ENCODE measurements at places on chromosomes 13 and 19.

- DNase-seq: no peak
These were observed 40.6 kb downstream of the ZNRF4 start for GRCh38 chr19:5495792-5496191.

DNA sequence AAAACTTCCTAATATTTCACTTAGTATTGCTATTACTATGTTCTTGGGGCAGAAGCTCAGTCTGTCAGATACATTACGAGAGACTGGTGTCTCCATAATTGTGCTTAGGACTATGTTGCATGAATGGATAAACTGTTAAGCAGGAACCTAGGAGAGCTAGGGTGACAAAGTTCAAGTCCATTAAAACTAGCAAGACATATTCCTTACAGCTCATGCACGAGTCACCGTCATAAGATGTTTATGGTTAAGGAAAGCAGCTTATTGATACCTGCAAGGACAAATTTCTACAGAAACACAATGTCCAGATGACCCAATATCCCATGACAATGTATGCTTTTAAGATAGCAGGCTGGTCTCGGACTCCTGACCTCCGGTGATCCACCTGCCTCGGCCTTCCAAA, 5.7 kb upstream of the ZNF813 start:
- no peak for DNase-seq

GRCh38 chr13:36917311-36917710, 2.7 kb downstream of the SMAD9 start:
- no peak for DNase-seq

DNA sequence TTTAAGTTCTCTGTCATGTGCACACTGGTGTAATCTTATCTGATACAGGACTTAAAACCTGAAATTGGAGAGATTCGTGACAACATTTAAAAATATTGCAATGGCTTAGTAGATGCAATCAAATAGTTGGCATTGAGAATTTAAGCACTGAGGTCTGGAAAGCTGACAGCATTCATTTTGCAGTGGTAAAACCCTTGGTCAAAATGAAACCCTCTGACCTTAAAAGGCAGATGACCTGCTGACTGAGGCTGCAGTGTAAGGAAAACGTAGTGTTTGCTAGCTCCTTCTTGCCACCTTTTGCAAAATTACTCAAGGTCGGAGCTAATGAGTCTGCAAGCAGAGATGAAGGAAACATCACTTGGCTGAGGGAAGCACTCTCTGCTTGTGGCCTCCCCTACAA, 150.6 kb downstream of the KCTD12 start:
- DNase-seq: no peak

GRCh38 chr13:30313311-30313710, 6.0 kb upstream of the KATNAL1 start:
- no peak for DNase-seq

- DNase-seq: no peak
These were observed 132.1 kb upstream of the SPACA7 start for GRCh38 chr13:112244061-112244460.

DNA sequence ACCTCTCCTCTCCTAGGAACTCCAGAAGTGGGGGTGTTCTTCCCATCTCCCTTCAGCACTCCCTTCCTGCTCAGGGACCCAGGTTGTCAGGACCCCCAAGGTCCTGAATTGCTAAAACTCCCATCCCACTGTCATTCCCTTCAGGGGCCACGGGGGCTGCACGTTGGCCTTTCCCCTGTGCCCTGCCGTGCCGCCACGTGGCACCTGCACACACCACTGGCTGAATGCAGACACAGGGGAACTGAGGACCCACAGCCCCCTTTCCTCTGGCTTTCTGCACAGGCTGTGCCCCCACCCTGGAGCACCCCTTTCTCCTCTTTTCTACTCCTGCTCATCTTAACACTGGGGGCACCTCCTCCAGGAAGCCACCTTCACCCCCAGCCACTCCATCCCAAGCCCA, 9.0 kb downstream of the SHANK1 start:
- DNase-seq: no peak

DNA sequence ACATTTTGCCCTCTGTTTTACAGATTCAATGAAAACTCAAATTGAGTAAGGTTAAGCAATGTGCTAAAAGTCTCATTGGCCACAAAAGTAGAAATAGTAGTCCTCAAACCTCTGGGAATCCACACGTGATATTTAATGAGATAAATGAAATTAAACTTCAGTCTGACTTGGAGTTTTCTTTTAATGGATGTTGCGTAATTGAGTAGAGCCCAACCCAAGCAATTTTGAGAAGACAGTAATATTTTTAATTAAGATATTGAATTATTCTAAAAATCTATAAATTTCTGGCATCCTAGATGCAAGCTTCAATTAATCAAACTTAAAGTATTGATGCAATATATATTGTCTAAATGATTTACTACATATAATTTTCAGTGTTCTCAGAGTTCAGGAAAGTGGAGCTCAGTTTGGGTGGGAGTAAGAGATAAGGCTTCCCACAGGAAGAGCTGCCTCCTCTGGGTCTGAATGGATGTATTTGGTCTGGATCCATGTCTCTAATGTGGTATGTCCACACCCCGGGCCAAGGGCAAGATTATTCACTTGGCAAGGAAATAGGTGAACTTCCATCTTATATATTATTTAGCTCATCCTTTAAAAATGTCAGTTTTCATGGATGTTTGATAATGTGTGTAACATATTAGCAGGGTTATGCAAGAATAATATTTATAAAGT, 6.9 kb downstream of the MBNL2 start:
- no peak for DNase-seq

DNA sequence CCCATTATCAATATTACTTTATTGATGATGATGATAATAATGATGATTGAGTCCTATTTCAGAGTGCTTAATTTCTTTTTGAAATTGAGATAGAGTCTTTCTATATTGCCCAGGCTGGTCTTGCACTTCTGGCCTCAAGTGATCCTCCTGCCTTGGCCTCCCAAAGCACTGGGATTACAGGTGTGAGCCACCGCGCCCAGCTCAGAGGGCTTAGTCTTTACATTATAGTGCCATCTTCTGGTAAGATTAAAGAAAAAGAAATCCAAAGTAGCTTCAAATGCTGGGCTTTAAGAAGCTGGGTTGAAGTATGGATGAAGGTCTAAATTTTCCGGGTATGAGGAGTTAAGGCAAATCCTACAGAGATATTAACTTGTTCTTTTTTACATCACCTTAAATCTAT, 3.4 kb upstream of the ZNF333 start:
- peak; percentile 52 for DNase-seq

- no peak for DNase-seq
These were observed 1.5 kb downstream of the DZIP1 start for GRCh38 chr13:95642999-95643398.

DNA sequence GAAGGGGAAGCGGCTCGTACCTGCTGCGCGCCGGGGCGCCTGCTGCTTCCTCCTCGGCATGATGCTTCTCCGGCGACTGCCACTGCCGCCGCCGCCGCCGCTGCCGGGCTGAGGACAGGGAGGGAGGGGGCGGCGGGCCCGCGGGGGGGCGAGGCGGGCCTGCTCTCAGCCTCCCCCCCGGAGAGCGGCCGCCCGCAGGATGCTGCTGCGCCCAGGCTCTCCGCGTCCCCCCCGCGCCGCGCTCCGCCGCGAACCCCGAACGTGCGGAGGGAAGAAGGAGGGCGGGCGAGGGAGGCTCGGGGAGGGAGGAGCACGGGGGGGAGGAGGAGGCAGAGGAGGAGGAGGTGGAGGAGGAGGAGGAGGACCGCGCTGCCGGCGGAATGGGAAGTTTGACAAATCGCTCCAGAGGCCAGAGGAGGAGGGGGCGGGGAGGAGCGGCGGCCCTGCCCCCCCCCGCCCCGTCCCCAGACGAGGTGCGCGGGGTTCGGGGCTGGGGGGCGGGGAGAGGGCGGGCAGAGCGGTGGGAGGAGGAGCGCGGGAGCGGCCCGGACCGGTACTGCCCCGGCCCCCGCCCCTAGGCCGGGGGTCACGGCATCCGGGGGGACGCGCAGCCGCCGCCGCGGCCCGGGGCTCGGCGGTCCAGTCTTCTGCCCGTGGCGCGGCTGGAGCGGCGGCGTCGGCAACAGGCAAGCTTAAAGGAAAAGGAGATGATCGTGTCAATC, at the start of gene TSHZ3:
Gene TSHZ3, minus strand, starts transcription at position 277 of the 722 bp plus-strand sequence. Its CDS starts 217 bp downstream, at position 60.
- no peak for DNase-seq

DNA sequence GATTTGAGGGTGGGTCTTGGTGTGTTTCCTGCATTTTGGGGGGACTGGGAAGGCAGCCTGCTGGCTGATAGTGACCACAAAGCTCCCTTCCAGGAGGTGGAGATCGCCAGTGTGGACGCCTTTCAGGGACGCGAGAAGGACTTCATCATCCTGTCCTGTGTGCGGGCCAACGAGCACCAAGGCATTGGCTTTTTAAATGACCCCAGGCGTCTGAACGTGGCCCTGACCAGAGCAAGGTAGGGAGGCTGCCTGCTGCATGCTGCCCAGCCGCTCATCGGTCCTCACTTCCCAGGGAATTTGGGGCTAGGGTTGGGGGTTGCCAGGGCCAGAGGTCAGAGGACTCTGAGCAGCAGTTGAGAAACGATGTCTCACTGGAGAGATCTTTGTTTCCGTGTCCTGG, 30.2 kb downstream of the UPF1 start:
- no peak for DNase-seq

- DNase-seq: no peak
These were observed 915 bp downstream of the F10 start for GRCh38 chr13:113123226-113124201.

DNA sequence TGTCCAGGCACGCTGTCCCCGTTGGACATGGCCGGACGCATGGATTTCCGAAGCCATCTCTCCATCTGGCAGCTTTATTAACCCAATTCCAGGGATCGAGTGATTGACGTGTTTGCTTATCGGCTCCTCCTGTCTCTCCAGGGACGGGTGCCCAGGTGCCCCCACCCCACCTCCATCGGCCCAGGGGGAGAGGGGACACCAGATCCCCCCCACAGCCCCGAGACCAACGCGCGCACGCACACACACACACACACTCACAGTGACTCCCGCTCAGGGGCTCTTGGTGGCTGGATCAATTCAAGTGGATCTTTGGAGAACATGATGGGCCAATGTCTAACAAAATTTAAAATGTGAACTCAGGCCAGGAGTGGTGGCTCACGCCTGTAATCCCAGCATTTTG, 23.1 kb upstream of the ONECUT3 start:
- no peak for DNase-seq

DNA sequence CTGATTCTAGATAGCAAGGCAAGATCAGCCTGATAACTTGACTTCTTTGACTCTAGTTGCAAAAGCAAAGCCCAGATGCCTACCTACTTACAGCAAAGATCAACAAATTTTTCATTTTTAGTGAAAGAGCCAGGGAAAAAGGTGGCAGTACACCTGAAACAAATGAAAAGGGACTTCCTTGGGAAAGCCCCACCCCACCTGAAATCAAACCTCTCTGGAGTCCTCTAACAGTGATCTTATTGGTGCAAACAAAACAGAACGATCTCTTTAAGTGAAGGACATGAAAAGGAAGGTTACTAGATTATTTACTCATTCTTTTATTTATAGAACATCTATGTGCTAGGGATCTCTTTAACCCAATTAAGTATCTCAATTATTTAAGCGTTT, 507 bp upstream of the LCP1 start:
- DNase-seq: no peak

GRCh38 chr19:45297674-45298073, 25.0 kb downstream of the CKM start:
- DNase-seq: no peak

DNA sequence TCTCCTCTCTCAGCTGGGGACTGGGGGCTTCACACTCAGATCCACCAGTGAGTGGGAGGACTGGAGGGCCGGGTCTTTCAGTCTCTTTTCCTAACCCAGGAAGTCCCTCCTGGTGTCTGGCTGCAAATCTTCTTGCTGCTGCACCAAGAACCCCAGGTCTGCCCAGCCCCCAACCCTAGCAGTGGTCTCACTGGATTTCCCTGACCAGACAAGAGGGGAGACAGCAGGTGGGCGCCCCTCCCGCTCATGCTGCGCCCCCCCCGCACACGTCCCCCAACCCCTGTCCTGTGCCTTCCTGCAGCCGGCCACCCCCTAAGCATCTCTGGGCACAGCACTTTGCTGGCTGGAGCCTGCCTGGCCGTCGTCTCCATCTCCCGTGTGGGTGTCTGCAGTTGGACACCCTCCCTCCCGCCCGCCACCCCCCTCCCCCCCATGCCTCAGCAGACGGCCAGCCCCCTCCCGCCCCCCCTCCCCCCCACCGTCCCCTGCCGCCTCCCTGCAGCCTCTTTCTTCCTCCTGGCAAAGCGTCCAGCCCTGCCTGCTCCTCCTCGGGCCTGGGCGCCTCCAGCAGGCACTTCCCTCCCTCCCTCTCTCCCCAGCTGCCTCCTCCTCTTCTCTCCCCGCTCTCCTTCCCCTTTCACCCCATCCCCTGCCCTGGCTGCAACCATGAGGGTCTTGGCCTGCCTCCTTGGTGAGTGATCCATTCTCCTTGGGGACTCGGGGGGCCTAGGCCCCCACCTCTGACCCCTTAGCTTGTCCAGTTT, at the start of gene SSC5D:
Gene SSC5D, plus strand, starts transcription at position 513 of the 764 bp plus-strand sequence. Its CDS starts 154 bp downstream, at position 667.
- peak; percentile 15 for DNase-seq

- DNase-seq: no peak
These were observed 4.2 kb downstream of the PPP6R1 start for GRCh38 chr19:55254625-55254977.

DNA sequence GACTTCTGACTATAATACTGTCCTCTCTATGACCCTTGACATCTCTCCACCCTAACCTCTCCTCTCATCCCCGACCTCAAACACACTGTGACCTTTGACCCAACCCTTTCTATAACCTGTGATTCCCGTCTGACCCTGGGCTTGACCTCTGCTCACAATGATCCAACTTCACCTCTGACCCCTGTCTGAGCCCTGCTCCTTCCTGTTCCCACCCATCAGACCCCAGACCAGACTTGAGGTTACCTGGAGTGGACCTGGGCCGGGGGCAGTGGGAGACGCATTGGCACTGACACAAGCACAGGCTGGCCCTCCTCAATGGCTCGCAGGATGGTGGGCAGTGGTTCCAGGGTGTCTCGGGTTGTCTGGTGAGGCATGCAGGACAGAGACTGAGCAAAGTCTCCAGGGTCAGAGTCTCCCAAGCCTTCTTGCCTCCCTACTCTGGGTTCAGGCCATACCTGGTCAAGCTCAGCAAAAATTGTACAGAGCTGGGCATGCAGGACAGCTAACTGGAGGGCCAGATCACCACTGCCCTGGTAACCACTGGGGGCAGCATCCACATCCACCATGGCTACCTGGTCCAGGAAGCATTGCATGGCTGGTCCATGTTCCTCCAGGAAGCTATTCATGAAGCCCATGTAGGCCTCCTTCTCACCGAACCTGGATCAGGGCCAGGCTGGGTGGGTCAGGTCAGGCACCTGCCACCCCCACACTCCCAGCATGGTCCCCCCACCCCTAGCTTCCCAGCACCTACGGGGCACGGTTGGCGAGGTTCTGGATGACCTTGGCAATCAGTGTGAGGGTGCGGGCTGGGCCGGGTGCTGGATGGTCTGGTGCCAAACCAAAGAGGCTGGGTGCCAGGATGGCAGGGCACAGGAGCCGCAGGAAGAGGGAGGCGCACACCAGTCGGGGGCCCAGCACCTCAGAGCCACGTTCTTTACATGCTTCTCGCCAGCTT, 4.4 kb upstream of the WIZ start:
- DNase-seq: no peak

- DNase-seq: no peak
These were observed 47.9 kb downstream of the TMED1 start for GRCh38 chr19:10788146-10788545.

Measured in hematopoietic multipotent progenitor cell (in vitro differentiated cells).